Head of caudate nucleus (tissue), 42 donors: ENCODE measurements at places on chromosomes 5 and 9.
A peak's percentile ranks its signal among the peaks of the same experiment; 100 is the strongest.

DNA sequence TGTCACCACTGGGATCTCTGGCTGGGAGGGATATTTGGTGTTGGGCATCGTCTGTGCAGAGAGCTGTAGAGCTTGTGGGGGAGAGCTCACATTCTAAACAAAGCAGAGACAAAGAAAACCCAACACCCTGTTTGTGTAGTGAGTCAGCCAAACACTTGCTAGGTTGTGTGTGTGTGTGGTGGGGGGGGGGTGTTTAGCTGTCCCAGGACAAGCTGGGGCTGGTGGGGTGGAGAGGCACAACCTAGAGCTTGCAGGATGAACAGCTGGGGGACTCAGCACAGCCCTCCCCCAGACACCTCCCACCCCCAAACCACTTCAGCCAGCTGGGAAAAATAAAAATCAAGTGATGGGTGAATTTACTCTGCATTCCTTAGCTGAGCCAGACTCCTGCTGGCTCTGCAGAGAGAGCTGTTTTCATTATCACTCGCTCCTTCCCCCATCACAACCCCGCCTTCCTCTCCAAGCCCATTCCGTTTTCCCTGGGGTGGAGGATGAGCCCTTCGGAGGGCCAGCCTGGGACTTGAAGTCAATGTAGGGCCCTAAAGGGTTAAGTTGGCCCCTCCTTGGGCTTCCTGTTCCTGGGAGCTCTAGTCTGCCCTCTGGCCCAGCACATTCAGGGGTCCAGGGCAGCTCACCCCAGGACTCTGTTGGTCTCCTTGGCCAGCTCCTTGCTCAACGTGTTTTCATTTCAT lies 2.6 kb downstream of the OLFML2A start:
- DNase-seq: peak; percentile 3

- no peak for DNase-seq
Measured at GRCh38 chr5:74275171-74275992, 365.1 kb downstream of the ENC1 start.

GRCh38 chr5:96984506-96985192 lies 48.8 kb downstream of the LNPEP start:
- no peak for DNase-seq

- no peak for DNase-seq
Measured at GRCh38 chr5:88956416-88956815, 73.4 kb upstream of the MEF2C start.

- no peak for DNase-seq
Measured at GRCh38 chr5:138230981-138231589, 18.0 kb upstream of the CDC23 start.

- no peak for DNase-seq
Measured at GRCh38 chr9:89984214-89984613, 379.4 kb downstream of the GADD45G start.

- DNase-seq: peak; percentile 77
Measured at GRCh38 chr5:91381774-91382359, 1.2 kb downstream of the ARRDC3 start.

GRCh38 chr9:73141282-73141681 lies 10.4 kb upstream of the ANXA1 start:
- no peak for DNase-seq

- DNase-seq: no peak
Measured at GRCh38 chr5:11319836-11320580, 559.0 kb upstream of the DAP start.

DNA sequence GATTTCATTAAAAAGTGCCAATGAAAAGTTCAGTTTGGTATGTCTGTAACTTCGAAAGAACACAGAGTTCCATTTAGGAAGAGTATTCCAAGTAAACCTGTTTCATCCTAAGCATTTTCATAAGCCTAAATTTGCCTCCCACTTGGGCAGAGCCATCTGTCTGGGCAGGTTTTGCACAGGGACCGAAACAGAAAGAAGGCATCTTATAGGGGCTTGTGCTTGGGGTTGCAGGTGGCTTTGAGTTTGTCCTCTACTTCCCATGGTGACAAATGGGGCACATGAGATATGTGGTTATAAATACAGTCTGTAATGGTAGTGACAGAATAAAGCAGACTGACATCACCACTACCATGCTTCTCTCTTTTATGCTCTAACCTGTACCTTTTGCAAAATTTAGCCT lies 63.7 kb downstream of the MCTP1 start:
- DNase-seq: no peak

- DNase-seq: no peak
Measured at GRCh38 chr9:6763244-6763643, 5.5 kb downstream of the KDM4C start.

DNA sequence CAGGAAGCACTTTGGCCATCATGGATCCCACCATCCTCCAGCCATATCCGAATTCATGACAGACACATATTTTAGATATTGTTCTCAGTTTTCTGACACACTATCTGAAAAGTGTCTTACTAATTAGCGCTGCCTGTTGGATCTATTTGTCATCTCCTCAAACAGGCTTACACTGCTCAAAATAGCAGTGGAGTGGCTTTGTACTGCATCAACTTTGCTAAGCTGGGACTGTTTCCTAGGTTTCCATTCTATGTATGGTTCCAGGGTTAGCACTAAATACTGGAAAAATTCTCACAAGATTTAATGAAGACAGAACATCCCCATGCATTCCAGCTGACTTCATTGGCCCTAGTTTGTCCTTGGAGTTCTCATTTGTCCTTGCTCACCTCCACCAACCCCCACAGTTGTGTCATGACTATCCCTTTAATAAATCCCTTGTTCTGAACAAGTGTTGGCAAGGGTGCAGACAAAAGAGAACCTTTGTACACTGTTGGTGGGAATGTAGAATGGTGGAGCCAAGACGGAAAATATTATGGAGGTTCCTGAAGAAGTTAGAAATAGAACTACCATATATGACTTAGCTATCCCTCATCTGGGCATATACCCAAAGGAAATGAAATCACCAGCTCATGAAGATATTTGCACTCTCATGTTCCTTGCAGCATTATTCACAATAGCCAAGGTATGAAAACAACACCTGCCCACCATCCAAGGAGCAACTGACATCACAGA lies 136.5 kb upstream of the RAI14 start:
- no peak for DNase-seq
